Hematopoietic multipotent progenitor cell (in vitro differentiated cells): ENCODE measurements at places on chromosomes 6 and 20. TPM values are rescaled to one million over a fixed set of nuclear protein-coding genes. Genes with fewer than 3 reads are reported as not detected.
A peak's percentile ranks its signal among the peaks of the same experiment; 100 is the strongest.

- DNase-seq = no peak
Observed at GRCh38 chr6:162666246-162666645, 61.3 kb downstream of the PRKN start.

GRCh38 chr6:42340511-42340910 lies 111.2 kb downstream of the TRERF1 start:
- no peak for DNase-seq

- no peak for DNase-seq
Observed at GRCh38 chr6:135637701-135638100, 140.2 kb upstream of the AHI1 start.

GRCh38 chr6:36839749-36840431 lies 646 bp upstream of the CPNE5 start:
- DNase-seq = no peak

DNA sequence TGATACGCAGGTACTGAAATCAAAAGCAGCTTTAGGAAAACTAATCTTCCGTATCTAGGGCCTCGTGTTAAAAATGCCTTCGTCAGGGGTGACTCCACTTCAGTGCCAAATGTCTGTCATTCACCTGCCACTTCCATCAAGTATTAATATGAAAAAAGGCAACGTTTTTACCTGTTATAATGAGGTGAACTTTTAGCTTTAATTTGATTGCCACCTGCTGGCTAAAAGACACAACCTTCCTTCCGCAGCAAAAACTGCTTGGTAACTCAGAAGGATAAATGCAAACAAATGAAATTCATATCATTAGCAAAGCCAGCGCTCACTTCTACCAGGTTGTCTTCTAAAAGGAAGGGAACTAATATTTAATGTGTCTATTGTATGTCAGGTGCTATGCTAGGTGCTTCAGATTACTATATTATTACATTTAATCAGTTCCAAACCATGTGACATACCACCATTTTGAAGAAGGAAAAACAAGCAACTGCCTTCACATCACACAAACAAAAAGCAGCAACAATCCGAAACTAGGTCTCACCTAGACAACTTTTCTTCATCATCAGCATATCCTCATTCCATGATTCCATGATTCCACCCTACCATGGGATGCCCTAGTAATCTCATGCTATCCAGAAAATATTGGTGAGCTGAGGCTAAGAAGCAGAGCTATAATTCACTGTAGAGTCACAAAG lies 20.6 kb upstream of the ARHGAP18 start:
- DNase-seq = peak; percentile 70

- DNase-seq = no peak
Observed at GRCh38 chr6:154060076-154060475, 21.0 kb downstream of the OPRM1 start.

DNA sequence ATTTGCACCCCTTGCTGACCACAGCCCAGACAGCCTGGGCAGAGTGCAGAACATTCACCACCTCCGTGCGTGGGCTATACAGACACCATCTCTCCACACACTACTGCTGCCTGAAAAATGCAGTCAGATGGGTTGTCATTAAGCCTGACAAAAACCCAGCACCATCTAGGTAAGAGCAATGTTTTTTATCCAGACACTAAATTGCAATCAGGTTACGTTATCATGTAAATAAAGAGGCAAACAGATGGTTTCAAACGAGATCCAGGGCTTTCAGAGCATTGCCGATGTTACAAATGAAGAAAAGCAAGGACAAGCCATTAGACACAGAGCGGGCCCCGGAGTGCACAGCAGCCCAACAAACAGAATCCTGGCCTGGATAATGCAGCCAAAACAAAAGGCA lies 269.6 kb downstream of the PKHD1 start:
- no peak for DNase-seq

DNA sequence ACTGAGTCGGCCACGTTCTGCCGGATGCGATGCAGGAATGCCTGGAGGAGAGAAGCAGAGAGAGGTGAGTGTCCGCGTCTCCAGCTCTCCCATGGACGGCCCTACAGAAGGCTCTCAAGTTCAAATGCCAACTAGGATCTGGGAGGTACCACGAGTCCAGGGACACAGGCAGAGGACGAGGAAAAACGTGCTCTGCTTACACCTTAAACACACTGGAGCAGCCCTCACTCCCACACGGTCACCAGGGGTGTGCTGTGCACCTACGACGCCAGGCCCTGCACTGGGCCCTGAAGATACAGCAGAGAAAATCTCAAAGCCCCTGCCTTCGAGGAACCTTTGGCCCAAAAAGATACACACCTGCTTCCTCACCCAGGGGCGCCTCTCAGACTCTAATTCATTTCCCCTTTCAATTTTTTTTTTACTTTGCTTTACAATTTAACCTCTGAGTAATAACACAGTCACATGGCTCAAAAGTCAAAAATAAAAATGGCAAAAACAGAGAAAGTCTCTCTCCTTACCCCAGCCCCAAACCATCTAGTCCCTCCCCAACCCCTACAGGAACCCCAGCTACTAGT lies 79.9 kb downstream of the PREX1 start:
- DNase-seq = no peak

- DNase-seq = no peak
Observed at GRCh38 chr20:6993011-6993410, 225.5 kb downstream of the BMP2 start.

LST1 gene
- total RNA-seq = 74.9 TPM

CRISP3 gene
- total RNA-seq = under 0.01 TPM

LY6G6C gene
- total RNA-seq = 0.54 TPM

EPM2A gene
- 14.3 TPM for total RNA-seq

GSTA5 gene
- not detected for total RNA-seq

SH3BGRL2 gene
- total RNA-seq = 4.6 TPM

DEFB113 gene
- total RNA-seq = not detected
